AG09319 (cell line): ENCODE measurements at places on chromosomes 6 and 20.

DNA sequence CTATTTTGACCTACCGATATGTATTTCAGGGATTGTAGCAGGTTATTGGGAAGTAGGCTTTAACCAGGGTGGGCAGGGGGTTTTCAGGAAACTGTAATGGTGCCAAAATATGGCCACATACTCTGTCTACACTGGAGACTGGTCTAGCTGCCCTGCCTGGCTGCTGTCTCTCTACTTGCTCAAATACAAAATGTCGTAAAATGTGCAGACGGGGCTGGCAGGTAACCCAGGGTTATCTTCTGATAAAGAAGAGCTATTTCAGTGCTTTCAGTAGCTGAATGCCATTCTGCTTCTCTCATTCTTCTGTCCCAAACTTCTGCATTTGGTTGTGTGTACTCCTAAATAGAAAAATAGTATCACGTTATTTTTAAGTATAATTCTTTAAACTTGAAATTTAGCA, 616.2 kb downstream of the EPM2A start:
- no peak for DNase-seq

DNA sequence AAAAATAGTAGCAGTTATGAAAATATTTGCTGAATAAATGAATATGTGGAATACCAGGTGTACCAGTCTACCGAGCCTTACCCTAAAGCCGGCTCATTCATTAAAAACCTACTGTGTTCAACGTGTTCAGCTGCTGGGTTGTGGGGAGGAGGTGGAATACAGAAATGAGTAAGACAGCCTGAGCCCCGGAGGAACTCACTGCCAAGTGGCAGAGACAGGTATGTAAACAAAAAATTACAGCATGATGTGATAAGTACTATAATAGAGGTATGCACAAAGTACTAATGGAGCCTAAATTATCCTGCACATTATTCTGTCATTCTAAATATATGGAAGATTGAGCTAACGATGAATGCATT, 6.8 kb upstream of the ADTRP start:
- DNase-seq: no peak

DNA sequence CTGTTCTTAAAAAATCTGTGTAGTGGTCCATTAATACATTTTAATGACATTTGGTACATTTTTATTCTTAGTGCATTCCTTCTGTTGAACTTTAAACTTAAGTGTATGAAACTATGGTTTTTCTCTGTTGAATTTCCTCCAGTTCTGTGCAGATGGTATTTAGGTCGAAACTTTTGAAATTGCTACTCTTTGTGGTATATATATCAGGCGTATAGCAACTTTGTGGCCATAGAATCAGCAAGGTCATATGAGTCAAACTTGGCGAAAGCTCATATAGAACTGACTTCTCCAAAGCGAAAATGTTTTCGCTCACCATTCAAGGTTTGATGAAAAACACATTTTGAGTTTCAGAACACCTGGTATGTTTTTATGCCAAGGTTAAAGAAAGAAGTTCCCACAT, 93.7 kb downstream of the MAP3K4 start:
- DNase-seq: no peak

DNA sequence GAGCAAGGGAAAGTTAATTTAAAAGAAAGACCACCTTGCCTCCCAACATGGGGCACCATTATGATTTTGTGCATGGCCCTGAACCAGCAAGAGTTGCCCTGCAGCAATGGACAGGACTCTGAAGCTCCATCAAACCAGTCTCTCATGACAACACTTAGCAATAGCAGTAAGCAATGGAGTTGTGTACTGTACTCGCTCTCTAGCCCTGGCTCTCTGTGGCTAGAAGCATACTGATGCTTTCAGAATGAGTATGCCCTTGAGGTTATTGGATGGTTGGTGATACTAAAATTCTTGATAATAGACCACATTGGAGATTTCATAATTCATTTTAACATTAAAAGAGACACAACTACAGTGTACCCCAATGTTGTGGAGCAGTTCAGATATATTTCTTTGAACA, 23.2 kb upstream of the LMBRD1 start:
- no peak for DNase-seq
